Fibroblast of lung (primary cell): ENCODE measurements at places on chromosomes 2 and 18. TPM values are rescaled to one million over a fixed set of nuclear protein-coding genes. Genes with fewer than 3 reads are reported as not detected.

DNA sequence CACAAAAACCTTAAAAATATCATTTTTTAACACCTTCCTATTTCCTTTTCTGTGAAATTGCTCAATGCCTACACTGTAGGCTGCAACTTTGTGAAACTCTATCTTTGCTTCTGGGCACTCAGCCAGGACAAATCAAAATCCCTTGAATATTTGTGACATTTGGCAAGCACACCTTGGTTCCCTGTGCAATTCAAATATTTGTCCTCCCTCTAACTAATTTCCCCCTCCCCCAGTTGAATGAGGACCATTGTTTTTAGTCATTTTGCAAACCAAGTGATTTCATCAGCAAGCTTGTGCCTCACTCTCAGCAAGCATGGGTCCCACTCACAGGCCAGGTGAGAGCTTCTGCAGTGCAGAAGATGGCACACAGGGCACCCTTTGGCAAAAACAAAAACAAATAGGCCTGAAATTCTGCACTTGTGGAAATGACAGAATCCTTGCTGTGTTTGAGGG lies 541.5 kb downstream of the CNTNAP5 start:
- DNase-seq, result no peak

GRCh38 chr2:39881494-39881893 lies 102.4 kb upstream of the THUMPD2 start:
- DNase-seq, result peak; percentile 24

- peak; percentile 37 for DNase-seq
These were observed 221.6 kb downstream of the GPD2 start for GRCh38 chr2:156657809-156658208.

GRCh38 chr2:74850496-74851190 lies 16.7 kb downstream of the HK2 start:
- no peak for DNase-seq

DNA sequence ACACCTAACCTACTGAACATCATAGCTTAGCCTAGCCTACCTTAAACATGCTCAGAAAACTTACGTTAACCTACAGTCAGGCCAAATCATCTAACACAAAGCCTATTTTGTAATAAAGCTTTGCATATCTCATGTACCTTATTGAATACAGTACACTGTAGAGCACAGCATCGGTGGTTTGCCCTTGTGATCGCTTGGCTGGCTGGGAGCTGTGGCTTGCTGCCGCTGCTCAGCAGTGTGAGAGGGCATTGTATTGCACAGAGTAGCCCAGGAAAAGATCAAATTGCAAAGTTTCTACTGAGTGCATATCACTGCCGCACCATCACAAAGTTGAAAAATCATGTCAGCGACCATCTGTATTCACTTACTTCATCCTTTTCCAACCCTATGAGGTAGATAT lies 62.3 kb upstream of the NCK2 start:
- no peak for DNase-seq

GRCh38 chr2:239255628-239256349 lies 145.0 kb downstream of the HDAC4 start:
- no peak for DNase-seq

- DNase-seq, result peak; percentile 43
These were observed 24.2 kb downstream of the RAPH1 start for GRCh38 chr2:203510941-203511305.

GRCh38 chr2:66462501-66462825 lies 27.5 kb downstream of the MEIS1 start:
- DNase-seq, result no peak

DNA sequence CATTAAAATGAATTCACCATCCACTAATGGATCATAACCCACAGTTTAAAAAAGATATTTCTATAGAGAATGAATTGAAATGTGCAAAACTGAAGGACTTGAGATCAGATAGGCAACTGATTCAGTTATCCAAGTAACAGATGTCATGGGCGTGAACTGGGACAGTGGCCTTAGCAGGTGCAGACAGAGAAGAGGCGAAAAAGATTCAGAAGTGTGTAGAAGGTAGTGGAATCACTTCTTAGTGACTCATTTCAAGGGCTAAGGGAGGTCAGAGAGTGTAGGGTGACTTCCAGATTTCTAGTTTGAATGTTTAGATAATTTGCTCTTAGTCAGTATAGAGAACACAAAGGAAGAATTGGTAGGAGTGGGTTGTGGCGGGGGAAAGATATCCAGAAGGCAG lies 79.7 kb downstream of the EHBP1 start:
- peak; percentile 57 for DNase-seq

DNA sequence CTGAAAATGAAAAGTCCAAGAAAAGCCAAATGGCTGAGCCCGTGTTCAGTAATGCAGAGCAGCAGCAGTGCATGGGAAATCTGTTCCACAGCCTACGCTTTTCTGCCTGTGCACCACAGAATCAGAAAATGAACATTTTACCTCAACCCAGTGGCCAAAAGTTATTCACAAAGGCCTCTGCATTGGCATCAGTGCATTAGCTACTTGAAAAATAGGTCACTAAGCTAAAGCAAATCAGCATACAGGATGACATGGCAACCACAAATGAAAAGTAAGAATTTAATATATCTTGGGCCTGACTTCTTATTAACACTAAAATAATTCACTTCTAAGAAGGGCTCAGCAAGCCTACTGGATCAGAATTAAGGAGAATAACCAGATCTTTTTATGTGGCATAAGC lies 1145.3 kb upstream of the CHAC2 start:
- no peak for DNase-seq

GRCh38 chr2:226137201-226137811 lies 662.3 kb downstream of the IRS1 start:
- DNase-seq, result peak; percentile 42

DNA sequence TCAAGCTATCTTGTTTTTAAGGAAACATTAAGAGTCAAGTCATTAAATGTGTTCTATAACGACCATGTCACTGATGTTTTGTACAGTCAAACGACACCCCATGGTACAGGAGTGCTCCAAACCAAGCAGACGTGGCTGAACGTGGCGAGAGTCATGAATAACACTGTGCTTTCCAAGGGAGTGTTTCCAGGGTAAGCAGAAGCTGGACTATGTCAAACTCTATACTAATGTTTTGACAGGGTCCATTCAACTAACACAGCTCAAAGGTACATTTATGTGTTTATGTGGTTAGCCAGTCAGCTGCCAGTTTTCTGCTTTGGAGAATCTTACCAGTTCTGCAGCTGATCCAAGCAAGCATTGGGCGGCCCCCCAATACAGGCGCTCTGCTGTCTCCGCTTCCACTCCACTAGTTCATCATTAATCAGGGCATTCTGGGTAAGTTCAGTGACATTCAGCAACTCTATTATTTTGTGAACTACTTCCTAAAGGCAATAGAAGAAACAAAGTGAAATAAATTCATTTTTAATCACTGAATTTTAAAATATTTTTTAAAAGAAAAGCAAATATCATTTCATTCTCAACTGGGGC lies 16.4 kb downstream of the STAT1 start:
- no peak for DNase-seq

DNA sequence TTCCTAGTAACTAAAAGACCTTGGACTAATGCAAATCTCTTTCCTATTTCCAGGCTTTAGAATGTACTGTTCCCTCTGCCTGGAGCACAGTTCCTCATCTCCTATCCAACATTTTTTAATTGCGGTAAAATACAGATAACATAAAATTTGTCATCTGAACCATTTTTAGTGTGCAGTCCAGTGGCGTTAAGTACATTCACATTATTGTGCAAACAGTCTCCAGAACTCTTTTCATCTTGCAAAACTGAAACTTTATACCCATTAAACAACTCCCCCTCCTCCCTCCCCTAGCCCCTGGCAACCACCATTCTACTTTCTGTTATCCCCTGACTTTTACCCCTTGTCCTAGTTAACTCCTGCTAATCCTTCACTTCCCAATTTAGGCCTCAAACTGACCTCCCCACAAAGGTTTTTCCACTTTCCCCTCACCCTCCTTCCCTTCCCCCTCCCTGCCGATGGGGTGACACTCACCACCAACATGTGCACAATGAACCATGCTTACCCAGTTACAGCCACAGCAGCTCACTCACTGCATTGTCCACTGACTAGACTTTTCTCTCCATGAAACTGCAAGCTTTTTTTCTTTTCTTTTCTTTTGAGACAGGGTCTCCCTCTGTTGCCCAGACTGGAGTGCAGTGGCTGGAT lies 54.8 kb downstream of the KIAA2012 start:
- no peak for DNase-seq

GRCh38 chr2:183038341-183039300 lies at the start of gene NCKAP1:
Gene NCKAP1 (minus strand): TSS chr2:183038457. CDS start chr2:183038099, 358 bp downstream.
- peak; percentile 78 for DNase-seq

- no peak for DNase-seq
These were observed 535 bp downstream of the ATG4B start for GRCh38 chr2:241637795-241638660.

GRCh38 chr2:46273225-46273863 lies 23.9 kb upstream of the EPAS1 start:
- DNase-seq, result peak; percentile 41

DNA sequence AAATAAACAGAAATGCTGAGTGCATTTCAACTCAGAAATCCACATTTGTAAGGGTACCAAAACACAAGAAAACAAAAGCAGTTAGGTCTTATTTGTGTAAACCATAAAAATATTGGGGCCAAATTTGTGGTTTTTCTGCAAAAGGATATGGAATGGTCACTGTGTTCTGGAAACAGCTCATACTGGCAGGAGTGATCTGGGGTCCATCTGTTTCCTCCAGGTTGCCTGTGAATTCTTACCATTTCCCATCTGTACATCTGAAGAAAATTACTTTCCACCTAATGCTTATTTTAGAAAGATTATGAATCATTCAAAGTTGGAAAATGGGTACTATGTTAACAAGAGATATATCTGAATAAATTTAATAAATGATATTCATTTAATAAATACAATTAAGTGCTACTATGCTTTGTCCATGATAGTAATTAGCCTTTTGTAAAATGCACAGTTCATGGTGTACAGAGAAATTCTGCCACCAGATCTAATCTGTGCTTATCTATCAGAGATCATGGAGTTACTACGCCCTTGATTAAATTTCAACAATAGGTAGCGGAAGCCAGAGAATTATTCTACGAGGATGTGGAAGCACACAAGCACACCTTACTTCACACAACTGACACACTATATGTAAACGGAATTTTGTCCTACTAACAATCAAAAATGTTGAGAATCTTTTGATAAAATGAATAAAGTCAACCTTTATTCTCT lies 10.9 kb downstream of the ALS2 start:
- no peak for DNase-seq

DNA sequence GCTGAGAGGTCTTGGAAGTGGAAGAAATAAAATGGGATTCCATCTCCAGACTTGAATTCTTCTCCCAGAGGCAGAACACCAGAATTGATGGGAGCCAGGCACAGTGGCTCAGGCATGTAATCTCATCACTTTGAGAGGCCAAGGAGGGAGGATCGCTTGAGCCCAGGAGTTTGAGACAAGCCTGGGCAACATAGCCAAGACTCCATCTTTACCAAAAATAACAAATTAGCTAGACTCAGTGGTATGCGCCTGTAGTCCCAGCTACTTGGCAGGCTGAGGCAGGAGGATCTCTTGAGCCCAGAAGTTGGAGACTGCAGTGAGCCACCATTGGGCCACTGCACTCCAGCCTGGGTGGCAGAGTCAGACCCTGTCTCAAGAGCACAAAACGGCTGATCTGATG lies 144.3 kb downstream of the C1D start:
- peak; percentile 20 for DNase-seq

HOXD4 gene
- total RNA-seq, result not detected in 2 replicates

MBP gene
- 3.6 and 7.2 TPM in 2 replicates for total RNA-seq

DPYSL5 gene
- not detected in 2 replicates for total RNA-seq

ELMOD3 gene
- total RNA-seq, result 20.3 and 27.9 TPM in 2 replicates

RELCH gene
- 22.1 and 34.5 TPM in 2 replicates for total RNA-seq

LRRTM1 gene
- total RNA-seq, result not detected in 2 replicates

GKN1 gene
- not detected in 2 replicates for total RNA-seq

RAB12 gene
- total RNA-seq, result 59.6 and 60.4 TPM in 2 replicates

DAPL1 gene
- total RNA-seq, result not detected in 2 replicates

CCBE1 gene
- 60.9 and 122 TPM in 2 replicates for total RNA-seq

NEU2 gene
- total RNA-seq, result not detected in 2 replicates

LYG1 gene
- total RNA-seq, result 0.26 and 0.50 TPM in 2 replicates
